OCI-M1 (cell line): ENCODE measurements at places on chromosomes 3 and 15.

DNA sequence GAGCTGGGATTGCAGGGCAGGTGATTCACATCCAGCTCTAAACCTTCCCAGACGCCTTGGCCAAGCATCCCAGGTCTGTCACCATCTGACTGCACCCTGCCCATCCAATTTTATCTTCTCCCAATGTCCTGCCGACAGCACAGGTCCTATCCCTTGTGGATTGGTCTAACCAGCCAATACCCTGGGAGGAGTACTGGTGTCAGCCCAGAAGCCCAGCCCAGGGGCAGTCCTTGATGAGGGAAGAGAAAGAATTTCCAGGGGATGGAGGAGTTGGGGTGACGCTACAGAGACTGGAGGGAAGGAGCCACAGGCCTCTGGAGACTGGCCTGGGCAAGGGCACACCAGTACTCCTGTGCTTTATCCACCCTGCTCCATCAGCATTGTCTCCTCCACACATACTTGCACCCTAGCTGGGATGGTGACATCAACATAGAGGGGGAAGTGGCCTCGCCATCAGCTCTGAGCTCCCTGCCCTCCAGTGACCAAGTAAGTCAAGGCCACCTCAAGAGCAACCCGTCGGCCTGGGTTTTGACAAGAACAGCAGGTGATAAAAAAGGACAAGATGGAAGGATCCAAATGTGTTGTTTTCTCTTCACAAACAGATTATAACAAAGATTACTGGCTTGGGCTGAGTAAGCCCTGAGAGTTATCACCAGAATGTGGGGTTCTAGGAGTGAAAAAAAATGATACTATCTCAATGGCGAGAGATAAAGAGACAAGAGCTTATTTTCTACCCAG lies 114.6 kb downstream of the AQP9 start:
- DNase-seq: no peak

DNA sequence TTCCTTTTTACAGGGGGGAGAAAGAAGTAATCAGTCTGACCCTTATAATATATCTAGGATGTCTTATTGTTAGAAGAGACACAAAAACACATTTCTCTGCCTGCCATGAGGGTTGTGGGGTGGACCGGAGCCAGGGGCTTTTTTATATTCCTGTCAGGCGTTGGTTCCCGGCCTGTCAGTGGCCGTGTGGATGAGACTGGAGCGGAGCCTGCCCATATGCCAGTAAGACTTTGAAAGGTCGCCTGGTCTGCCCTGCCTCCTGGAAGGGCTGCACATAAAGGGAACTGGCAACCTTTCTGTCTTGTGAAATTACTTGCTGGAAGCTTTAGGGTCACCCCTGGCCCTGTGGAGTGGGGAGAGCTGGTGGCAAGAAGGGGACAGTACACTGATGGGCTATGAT lies 34.7 kb downstream of the MAP3K13 start:
- no peak for DNase-seq

- DNase-seq: no peak
Measured at GRCh38 chr15:99328106-99329072, 77.1 kb downstream of the LRRC28 start.

DNA sequence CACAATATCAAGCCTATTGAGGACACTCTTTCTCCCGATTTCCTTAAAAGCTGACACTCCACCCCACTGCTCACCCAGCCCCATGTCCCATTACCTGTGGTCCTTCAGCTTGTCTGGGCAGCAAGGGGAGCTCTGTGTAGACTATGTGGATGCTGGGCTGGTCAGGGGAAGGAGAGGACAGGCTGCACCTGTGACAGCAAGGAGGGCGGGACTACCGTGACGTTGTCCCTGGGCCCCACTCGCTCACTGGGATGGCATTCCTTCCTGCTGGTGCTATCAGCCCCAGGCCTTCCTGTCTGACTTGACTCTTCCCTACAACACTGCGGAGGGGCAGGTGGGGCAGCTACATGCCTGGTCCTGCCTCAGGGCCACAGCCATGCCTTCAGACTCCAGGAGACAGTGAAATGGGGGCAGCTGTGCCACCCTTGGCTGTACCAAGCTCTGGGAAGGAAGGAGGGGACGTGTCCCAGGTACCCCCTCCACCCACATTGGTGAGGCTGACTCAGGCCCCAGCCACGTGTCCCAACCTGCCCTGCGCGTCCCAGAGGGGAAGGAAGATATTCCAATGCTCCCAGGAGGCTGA lies at the start of gene TMEM40:
Gene TMEM40, minus strand, starts transcription at position 163 of the 583 bp plus-strand sequence. CDS start 9,427 bp downstream, outside the sequence.
- no peak for DNase-seq

- DNase-seq: peak; percentile 39
Measured at GRCh38 chr3:17183951-17184550, 299.3 kb downstream of the PLCL2 start.
